Heart left ventricle (tissue), 16 donors: ENCODE measurements at places on chromosomes 2 and 18. TPM values are rescaled to one million over a fixed set of nuclear protein-coding genes. Genes with fewer than 3 reads are reported as not detected.

GRCh38 chr2:145495590-145495989 is 975.7 kb upstream of the ZEB2 start:
- no peak overlapping the region for H3K4me3 ChIP-seq
- no peaks in the 10 kb centered on the region for H3K4me1 ChIP-seq
- H3K27me3 ChIP-seq, result no peaks in the 10 kb centered on the region
- H3K27ac ChIP-seq, result no peak overlapping the region

DNA sequence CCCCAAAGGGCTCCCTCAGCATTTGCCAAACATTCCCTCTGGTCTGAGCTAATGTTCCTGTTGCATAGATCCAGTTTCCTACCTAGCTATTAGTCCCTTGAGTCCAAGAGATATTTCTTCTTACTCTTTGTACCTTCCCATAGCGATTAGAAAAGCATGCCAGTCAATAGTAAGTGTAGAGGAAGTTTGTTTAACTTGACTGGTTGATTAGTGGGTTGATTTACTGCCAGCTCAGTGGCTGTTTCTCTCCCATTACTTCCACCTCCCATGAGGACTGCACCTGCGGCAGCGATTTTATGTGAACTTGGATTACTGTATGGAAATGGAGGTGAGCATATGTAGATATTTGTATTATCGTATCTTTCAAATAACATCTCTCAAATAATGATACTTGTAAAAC is 1748.4 kb upstream of the CELF4 start:
- H3K4me1 ChIP-seq, result no peaks in the 10 kb centered on the region
- H3K36me3 ChIP-seq, result no peaks in the 10 kb centered on the region
- no peaks in the 10 kb centered on the region for H3K27me3 ChIP-seq
- H3K4me3 ChIP-seq, result no peak overlapping the region

GRCh38 chr2:68506170-68506569 is 38.8 kb downstream of the APLF start:
- H3K36me3 ChIP-seq, result no peaks in the 10 kb centered on the region
- H3K27ac ChIP-seq, result no peak overlapping the region
- no peaks in the 10 kb centered on the region for H3K27me3 ChIP-seq
- H3K4me3 ChIP-seq, result no peak overlapping the region
- no peak for DNase-seq
- no peaks in the 10 kb centered on the region for H3K4me1 ChIP-seq

DNA sequence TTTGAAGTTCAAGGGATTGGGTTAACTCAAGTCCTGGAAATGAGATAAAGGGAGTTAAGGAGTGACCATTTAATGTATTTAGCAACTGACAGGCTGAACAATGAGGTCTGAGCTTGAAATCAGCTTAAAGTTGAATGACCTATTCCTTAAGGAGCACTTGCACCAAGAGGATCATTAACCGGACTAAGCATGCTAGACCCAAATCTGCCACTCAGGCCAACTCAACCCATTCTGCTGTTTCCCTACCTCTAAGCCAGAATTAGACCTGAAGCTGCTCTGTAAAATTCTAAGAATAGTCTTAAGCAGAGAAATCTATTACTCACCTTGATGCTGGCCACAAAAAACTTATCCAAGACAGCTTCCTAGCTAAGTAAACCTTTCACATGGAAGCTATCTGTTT is 59.8 kb downstream of the SPRED2 start:
- H3K4me1 ChIP-seq, result peaks cover 63% of the 10 kb centered on the region
- H3K27ac ChIP-seq, result no peak overlapping the region
- no peaks in the 10 kb centered on the region for H3K36me3 ChIP-seq
- no peak overlapping the region for H3K4me3 ChIP-seq
- no peak for DNase-seq

DNA sequence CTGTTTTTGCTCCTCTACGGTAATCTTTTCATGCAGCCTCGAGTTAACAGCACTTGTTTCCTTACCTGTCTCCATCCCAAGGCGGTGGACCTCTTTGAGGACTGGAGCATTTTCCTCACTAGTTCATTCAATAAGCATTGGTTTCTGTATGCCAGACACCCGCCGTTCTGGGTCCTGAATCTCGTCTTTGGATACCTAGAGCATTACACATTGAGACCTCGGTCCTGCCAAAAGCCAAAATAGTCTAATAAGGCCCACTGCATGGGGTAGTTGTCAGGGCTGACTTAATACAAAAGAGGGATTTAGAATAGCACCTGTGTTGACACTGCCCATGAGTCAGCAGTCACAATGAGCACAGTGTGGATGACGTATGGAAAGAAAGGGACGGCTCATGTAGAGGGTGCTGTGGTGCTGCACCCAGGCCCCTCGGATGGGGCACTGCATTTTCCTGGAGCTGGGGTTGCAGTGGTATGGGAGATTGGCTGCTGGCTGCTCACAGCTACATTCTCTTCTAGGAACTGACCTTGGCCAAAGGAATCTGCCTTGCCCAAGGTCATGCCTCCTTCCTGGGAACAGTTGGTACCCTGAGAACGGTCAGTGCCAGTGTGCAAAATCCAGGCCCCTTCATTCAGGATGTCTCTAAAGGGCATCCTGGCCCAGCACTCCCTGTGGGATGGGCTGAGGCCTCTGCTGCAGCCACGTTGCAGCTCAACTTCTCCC is 126.9 kb upstream of the NCK2 start:
- H3K4me1 ChIP-seq, result no peaks in the 10 kb centered on the region
- H3K27ac ChIP-seq, result no peak overlapping the region
- no peaks in the 10 kb centered on the region for H3K27me3 ChIP-seq
- DNase-seq, result no peak

DNA sequence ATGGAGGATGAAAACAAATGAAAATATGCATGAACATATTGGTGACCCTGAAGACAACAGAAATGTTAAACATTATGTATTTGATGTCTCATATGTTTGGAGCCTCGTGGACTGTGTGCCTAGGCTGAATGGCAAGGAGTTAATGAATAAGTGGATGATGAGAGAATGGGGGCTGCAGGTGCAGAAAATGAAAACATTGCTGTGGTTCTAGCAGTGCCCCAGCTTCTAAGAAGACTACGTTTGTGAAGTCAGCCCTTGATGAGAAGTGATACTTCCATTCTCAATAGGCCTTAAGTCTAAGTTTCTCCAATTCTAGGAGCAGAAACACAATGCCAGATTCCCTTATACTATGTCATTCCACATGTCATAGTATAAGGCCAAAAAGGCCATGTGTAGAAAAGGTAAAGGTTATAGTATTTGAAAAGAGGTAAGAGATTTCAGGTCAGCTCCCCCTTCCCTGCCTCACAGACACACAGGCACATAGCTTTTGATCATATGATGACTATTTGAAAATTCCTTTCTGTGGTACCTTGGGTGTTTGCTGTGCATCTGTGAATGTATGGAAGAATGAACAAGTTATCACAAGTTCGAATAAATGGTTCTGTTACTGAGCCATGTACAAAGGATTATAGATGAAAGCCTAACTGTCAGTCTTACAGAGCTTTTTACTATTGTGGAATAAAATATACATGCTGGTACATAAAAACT is 280.8 kb downstream of the SETBP1 start:
- H3K4me1 ChIP-seq, result peaks cover 11% of the 10 kb centered on the region
- no peaks in the 10 kb centered on the region for H3K36me3 ChIP-seq
- H3K27ac ChIP-seq, result no peak overlapping the region
- H3K4me3 ChIP-seq, result no peak overlapping the region
- no peak for DNase-seq

The EDAR gene
- 0.20 TPM for total RNA-seq

The HMSD gene
- total RNA-seq, result not detected
